ENCODE measurements at places on chromosomes 1 and 21.

GRCh38 chr1:40774266-40774998 lies 9.2 kb upstream of the KCNQ4 start:
- peak; percentile 29 for DNase-seq

DNA sequence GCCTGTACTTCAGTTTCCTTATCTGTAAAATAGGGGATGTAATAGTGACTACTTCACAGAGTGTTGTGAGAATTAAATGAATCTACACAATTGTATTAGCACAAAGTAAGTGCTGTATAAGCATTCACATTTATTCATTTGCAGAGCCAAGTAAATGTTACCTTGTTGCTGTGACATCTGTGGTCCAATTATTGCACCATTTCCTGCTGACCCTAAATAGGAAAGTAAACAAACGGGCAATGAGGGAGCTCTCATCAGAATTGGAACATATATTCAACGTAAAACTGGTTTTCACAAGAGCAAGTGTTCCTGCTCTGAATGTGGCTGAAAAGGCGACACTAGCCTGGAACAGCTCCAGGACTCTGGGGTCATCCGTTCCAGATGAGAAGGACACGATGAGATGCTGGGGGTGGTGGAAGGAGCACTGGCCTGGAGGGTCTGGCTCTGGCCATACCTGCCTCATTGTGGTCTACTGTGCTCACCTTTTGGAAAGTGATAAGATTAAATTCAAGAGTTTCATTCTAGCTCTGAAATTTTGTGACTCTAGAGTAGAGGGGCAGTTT lies 34.5 kb downstream of the PROX1 start:
- DNase-seq: peak; percentile 39

GRCh38 chr1:161954466-161954865 lies 69.2 kb downstream of the OLFML2B start:
- DNase-seq: no peak

DNA sequence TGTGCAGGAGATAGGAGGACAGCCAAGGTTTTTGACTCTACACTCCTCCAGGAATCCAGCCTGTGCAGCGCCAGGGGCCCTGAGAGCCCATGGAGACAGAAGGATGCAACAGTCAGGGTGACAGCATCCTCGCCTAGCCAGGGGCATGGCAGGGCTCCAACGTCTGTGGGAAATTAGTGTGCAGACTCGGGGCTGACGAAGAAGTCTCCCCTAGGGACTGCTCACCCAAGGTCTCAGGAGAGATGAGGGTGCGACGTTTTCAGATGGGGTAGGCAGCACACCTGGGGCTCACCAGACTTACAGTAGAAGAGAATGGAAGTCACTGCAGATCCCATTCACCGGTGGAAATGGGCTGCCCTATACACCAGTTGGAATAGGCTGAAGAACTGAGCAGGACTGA lies 241.7 kb downstream of the SETD4 start:
- peak; percentile 31 for DNase-seq

DNA sequence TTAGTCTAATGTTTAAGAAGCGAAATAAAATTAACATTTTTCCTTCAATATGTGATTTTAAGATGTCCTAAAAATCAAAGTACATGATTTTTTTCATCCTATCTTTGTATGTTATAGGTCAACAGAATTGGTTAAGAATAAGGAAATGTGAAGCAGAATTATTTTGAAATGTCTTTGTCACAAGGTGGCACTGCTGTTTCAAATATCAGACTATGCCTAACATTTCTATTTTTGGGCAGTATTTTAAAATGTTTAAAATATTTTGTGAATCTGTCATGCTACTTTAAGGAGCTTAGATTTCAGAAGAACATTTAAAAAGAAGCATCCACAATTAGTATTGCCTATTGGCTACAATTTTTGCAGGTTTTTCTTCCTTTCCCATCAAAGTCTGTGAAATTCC lies 38.7 kb downstream of the AMY1C start:
- peak; percentile 3 for DNase-seq

DNA sequence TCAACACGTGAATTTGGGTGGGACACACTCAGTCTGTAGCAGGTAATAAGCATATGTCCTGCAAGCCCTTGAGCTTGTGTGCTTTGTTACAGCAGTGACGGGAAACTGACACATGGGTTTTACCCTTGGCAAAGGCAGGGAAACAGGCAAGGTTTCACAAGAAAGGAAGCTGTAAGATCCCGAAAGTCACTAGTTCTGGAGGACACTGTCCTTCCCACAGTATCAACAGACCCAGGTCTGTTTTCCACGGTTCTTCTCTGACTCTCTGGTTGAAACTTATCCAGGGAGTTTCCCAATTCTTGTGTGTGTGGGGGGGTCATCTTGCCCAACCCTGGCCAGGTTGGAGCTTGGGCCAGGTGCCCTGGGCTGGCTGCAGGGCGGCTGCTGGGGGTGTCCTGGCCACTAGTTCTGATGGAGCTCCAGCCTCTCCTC lies 29.3 kb upstream of the ZBTB21 start:
- DNase-seq: no peak

DNA sequence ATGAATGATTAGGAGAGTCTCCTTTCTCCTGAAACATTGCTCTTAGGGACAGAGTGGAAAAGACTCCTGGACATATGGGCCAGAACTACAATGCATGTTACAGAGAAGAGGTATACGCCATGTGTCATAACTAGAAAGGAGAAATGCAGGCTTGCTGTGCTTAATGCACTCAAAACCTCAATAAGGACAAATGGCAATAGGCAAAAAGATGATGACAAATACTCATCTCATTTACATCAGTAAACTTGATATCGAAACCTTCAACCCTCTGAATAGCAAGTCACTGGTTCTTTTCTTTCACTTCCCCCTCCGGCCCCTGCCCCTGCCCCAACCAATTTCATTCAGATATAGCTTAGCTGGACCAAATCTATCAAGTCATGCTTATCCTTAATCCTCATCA lies 1.9 kb upstream of the GPR88 start:
- no peak for DNase-seq

DNA sequence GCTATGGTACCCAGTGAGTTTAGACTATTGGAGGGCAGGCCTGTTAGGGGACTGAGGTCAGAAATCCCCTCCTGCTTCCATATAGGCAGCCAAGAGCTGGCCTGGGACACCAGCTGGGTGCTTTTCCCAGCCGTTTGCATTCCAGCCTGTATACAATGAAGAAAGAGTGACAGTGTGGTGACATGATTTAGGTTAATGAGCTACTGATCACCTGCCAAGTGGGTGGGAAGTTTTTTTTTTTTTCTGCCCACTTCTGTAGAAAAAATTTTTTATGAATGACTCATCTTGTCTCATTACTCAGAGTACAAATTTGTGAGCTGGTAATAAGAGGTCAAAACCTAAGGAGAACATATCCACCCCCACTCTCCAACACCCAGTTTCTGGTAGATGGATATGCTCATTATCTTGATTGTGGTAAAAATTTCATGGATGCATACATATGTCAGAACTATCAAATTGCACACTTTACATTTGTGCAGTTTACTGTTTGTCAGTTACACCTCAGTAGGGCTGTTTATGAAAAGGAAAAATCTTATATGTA lies 16.4 kb upstream of the CGN start:
- DNase-seq: no peak

GRCh38 chr1:203346060-203346768 lies 4.7 kb downstream of the FMOD start:
- no peak for DNase-seq

- no peak for DNase-seq
Measured at GRCh38 chr1:203425663-203425975, 50.0 kb upstream of the PRELP start.

- no peak for DNase-seq
Measured at GRCh38 chr21:36727866-36728265, 29.0 kb downstream of the SIM2 start.

GRCh38 chr1:100353988-100354387 lies 1.7 kb downstream of the CDC14A start:
- no peak for DNase-seq

GRCh38 chr1:179298952-179299351 lies 5.4 kb downstream of the SOAT1 start:
- no peak for DNase-seq

DNA sequence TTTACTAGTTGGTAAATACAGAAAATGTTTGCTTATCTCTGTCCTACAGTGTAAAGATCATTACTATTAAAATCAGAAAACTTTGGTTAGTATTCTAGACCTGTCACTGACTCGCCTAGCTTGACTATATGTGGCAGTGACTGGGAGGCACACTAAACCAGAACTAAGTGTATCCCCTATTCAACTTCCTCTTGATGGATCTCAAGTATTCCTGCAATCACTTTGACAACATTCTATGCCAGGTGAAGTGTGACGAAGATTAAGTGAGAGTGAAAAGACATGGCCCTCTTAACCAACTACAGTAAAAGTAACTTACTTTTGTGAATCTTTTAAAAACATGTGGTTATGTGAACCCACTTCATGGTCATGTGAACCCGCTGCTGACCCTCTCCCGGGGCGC lies 223.0 kb upstream of the ADAMTS5 start:
- DNase-seq: no peak

- DNase-seq: no peak
Measured at GRCh38 chr1:145978471-145978853, 14.0 kb downstream of the POLR3GL start.

- no peak for DNase-seq
Measured at GRCh38 chr1:20538760-20539551, 13.4 kb upstream of the FAM43B start.

DNA sequence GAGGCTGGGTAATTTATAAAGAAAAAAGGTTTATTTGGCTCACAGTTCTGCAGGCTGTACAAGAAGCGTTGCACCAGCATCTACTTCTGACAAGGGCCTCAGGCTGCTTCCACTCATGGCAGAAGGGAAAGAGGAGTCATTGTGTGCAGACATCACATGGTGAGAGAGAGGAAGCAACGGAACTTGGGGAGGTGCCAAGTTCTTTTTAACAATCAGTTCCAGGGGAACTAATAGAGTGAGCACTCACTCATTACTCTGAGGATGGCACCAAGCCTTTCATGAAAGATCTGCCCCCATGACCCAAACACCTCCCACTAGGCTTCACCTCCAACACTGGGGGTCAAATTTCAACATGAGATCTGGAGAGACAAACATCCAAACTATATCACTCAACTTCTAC lies 77.2 kb downstream of the DDAH1 start:
- no peak for DNase-seq

DNA sequence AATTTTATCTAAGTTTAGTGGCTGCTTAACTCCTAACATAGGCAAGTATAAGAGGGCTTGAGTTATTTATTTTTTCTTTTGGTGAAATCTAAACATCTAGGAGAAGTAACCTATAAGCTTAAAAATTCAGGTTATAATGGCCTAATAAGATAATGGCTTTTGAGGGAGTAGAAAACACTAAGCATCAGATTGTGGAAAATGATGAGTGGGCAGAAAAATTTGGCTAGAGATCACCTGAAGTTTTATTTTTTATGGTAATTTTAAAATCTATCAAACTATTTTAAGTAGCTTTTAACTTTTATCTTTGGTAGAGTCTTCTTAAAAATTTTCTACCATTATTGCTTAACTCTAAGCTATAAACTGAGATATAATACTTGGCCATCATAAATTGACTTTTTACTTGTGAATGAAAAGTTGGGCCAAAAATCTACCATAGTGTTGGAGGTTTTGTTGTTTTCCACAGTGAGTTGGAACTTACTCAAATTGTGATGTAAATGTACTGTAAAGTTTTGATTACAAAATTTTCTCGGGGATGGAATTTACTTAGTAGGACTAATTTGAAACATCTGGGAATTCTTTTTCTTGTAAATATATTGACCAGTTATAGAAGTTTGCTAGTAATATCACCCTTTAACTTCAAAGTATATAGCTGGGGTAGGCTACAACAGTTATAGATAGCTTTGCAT lies 63.9 kb downstream of the USP25 start:
- DNase-seq: no peak

DNA sequence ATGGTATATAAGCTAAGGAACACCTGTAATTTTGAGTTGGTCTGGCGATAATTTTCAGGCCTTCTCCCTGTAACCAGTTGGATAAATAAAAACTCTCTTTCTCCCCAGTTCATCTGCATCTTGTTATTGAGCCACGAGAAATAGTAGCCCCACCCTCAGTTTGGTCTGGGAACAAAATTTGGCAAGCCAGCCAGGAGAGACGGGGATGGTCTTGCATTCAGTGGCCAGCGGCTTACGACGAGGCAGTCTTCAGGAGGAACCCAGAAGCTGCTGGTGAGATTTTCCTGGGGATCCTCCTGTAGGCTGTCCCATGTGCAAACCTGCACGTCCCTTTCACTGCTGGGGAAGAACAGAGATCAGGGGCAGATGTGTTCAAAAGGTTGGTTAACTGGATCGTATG lies 174.6 kb downstream of the PLA2G4A start:
- DNase-seq: no peak

DNA sequence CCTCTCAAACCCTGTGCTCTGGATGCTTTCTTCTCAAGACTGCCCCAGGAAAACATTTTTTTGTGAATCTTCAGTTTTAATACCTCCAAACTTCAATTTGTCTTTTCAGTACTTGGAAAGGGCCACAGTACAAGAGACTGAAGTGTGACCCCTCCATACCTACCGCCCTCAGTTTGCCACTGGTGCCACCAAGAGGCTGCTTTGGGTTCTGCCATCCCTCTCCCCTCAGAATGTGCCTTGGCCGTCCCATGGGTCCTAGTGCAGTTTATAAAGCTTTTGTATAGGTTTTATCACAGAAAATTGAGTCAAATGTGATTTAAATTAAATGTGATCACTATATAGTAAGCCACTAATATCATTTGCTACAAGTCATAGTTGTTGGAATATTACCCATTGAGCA lies 60.8 kb upstream of the PGD start:
- no peak for DNase-seq

- peak; percentile 10 for DNase-seq
Measured at GRCh38 chr1:10635085-10635896, 160.5 kb downstream of the PEX14 start.

GRCh38 chr21:43354026-43354420 lies 72.9 kb downstream of the SIK1 start:
- DNase-seq: no peak

GRCh38 chr1:18256282-18257235 lies 149.0 kb downstream of the IGSF21 start:
- DNase-seq: peak; percentile 41

DNA sequence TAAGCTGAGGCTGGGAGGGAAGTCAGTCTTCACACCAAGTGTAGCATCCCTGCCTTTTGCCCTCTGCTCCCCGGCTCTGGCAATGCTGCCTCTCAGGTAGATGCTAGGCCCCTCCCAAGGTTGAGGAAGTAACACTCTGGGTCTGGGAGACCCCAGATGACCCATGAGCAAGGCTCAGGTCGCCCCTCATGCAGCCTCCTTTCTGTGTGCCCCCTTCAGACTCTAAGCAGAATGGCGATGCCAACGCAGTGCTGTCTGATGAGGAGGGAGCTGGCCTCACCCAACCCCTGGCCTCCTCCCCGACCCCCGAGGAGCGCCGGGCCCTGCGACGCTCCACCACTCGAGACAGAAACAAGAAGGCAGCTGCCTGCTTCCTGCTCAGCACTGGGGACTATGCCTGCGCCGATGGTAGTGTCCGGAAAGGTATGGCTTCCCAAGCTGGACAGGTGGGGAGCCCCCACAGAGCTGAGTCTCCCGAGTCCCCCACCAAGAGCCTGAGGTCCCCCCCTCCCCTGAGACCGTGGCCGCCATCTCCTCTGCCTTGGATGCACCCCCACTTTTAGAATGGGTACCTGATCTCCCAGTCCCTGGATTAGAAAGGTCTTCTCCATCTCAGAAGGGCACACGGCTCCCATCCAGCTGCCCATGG lies 15.8 kb downstream of the KCNC4 start:
- DNase-seq: no peak
